ENCODE measurements at places on chromosomes 1 and 21.
A peak's percentile ranks its signal among the peaks of the same experiment; 100 is the strongest.

- peak; percentile 100 for DNase-seq
Measured at GRCh38 chr1:225999227-225999911, at the start of gene SDE2. Gene SDE2, minus strand, starts transcription at chr1:225999343. Its CDS starts 31 bp downstream, at chr1:225999312.

DNA sequence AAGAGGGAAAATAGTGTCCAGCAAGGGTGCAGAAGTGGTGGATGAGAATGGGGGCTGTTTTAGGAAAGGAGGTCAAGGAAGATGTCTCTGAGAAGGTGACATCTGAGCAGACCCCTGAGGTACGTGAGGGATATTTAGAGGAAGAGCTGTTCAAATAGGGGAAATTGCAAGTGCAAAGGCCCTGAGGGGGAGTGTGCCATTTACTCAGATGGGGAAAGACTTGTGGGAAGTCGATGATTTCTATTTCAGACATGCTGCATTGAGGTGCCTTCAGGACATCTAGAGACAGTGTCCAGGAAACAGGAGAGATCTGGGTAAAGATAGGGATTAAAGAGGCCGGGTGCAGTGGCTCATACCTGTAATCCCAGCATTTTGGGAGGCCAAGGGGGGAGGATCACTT lies 10.4 kb upstream of the ADGRB2 start:
- DNase-seq = no peak

DNA sequence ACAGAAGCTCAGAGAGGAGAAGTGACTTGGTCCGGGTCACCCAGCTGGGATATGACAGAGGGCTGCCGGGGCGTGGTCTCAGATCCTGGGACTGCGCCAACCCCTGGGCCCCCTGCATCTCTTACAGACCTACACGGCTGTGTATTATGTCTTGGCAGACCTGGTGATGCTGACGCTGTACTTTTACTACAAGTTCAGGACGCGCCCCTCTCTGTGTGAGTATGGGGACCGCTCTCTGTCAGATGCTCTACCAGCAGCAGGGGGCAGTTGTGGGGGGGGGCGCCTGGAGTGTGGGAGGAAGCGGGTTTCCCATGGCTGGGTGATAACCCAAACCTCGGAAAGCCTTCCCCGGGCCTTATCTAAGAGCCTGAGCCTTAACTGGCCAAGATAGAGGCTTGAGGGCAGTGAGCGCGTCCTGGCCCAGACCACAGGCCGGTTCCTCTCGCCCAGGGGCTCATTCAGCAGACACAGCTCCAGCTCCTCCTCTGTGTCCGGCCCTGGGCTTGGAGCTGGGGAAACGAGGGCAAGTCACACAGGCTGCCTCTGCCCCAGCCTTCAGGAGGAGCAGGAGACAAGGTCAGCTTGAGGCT lies 13.3 kb downstream of the SLC66A1 start:
- no peak for DNase-seq

DNA sequence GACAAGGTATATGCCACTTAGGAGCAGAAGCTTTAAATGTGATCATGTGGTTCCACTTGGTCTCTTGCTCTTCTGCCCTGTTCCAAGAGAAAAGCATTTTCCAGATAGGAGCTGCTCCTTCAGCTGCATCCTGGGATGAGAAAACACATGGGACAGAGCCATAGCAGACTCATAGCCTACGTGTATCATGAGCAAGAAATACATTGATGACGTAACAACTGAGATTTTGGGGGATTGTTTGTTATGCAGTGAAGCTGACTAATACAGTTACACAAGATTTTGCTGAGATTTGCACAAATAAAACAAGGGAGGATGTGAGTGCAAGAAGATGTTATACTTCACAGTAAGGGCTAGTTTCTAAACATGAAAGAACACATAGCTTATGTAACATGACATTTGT lies 36.0 kb upstream of the IRF2BP2 start:
- DNase-seq = no peak

- DNase-seq = no peak
Measured at GRCh38 chr1:184283999-184284398, 102.8 kb upstream of the C1orf21 start.

GRCh38 chr1:173532237-173532636 lies 55.1 kb downstream of the PRDX6 start:
- no peak for DNase-seq

DNA sequence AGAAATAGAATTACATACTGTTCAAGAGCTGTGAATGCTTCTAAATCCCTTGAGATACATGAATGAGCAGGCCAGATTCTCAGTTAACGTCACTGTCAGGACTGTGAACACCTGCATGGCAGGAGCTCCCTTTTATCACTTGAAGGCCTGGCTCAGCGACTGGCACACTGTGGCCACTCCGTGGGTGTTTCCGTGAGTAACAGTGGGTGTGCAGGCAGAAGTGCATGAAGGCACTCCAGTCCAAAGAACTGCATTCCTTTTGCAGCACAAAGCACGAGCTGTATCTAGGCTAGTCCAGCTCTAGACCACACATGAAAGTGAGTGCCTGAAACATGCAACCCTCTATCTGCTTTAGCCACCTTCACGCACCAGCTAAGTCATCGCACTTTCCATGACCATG lies 9.6 kb upstream of the SIM2 start:
- DNase-seq = no peak

DNA sequence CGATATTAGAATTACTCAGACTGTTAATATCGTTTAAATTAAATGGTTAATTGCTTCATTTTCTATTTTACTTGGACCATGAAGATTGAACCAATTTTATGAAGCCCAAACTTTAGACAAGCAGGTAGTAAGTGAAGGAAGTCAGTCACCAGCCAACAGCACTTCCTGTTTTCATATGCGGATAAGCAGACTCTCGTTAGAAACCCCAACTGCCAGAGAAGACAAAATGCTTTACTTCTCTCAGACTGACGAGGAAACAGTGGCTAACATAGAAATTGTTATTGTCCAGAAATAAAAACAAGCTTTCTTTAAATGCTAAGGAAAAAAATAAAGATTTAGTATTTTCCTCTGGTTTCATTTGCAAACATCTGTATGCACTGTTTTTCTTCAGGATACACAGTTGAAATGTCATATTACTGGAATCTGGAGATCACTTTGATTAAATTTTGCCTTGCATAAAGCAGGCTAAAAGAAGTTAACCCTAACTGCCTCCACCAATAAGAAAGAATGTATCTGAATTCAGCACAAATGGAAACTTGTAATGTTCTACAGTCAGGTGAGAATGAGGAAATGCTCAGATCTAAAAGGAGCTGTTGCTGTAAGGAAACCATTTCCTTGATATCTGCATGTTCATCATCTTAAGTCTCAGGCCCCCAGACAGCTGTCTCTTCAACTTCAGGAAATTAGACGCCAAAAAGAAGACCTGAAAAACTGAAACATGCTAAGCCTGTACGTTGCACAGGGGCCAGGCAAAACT lies 129.8 kb upstream of the SAMSN1 start:
- no peak for DNase-seq

GRCh38 chr1:227917081-227917950 lies 30.4 kb downstream of the WNT9A start:
- no peak for DNase-seq

DNA sequence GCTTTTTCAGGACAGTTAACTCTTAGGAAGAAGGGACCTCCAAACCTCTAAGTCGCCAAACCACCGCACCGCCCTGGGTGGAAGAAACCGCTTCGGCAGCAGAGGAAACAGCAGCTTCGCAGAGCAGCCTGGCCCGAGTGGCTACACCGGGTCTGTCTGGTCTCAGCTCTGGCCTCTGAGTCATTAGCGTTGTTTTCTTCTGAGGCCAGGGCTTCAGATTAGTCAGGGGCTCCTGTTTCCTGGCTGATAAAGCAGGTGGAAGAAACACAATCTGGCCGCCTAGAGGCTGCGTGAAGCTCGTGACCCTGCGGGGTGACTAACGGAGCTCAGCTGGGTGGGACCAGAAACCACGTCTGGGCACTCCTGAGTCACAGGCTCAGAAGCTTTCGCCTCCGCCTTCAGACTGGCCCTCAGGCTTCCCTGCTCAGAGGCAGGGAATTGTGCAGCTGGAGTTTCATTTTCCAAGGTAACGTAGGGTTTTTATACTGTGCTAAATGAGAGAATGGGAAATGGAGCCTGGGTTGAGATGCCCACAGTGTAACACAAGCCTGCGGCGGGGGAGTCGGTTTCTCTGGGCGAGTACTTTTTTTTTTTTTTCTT lies 44.9 kb downstream of the CHAF1B start:
- DNase-seq = peak; percentile 52

GRCh38 chr1:107677697-107678096 lies 287.3 kb downstream of the VAV3 start:
- DNase-seq = no peak

- no peak for DNase-seq
Measured at GRCh38 chr21:27515676-27516075, 548.8 kb upstream of the ADAMTS5 start.

GRCh38 chr1:55169126-55169525 lies 46.0 kb downstream of the USP24 start:
- no peak for DNase-seq

DNA sequence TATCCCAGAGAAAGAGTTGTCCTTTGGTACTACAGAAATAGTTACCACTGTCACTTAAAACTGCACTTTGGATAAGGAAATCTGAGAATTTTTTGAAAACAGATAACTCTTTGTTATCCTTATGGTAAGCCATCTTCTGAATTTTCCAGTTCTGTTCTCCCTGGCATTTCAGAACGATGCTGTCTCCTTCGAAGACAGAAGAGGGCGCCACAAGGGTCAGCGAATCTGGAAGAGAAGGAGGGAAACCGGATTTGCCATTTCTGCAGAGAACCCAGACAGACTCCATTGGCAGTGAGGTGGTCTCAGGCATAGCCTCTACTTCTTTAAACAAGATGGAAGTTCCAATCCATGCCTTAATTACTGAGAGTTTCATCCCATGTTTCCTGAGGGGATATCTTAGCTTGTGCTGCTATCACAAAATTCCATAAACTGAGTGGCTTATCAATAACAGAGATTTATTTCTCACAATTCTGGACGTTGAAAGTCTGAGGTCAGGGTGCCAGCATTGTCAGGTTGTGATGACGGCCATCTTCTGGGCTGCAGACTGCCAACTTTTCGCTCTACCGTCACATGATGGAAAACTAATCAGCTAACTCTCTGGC lies 6.4 kb downstream of the FCRL2 start:
- DNase-seq = no peak

- no peak for DNase-seq
Measured at GRCh38 chr1:162470216-162470615, 27.4 kb upstream of the UHMK1 start.

Measured in stimulated activated CD8-positive, alpha-beta memory T cell treated with anti-CD3 and anti-CD28 coated beads, Interleukin-4, amount 100 ng/mL, for 1 hour (primary cell).